ENCODE measurements at places on chromosomes 13 and 19.

DNA sequence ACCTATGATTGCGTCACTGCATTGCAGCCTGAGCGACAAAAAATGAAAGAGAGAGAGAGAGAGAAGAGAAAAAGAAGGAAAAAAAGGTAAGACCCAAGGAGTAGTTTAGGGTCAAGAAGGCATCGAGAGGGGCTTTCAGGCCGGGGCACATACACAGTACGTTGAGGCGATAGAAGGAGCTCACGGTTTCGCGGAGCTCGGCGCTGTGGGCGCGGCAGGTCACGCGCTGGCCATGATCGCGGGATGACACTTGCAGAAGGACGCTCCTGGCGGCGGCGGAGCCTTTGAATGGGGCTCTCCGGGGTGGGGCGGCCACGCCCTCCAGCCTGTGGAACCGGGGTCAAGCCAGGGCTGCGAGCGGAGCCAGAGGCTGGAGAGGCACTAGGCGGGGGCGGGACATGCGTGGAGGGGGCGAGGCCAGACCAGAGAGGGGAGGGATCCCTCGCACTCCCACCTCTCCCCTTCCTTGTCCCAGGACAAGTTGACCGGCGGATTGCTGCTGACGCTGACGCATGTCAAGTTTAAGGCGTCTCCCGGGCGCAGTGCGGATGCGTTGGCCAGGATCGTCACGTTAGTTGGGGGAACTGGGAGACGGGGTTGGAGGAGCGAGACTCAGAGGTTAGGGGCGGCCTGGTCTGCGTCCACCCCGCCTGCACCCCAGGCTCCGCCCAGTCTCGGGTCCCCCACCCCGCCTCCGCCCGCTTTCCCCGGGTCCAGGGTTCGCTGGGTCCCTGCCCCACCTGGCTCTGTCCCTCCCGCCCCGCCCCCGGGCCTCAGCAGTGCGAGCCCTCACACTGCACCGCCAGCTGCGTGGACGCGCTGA is 6.9 kb downstream of the NPHS1 start:
- DNase-seq: no peak

- no peak for DNase-seq
Observed at GRCh38 chr19:28990522-28990921, 222.4 kb downstream of the UQCRFS1 start.

GRCh38 chr13:110697842-110698241 is 8.1 kb downstream of the CARS2 start:
- no peak for DNase-seq

- DNase-seq: no peak
Observed at GRCh38 chr13:34419755-34420154, 522.3 kb upstream of the NBEA start.

DNA sequence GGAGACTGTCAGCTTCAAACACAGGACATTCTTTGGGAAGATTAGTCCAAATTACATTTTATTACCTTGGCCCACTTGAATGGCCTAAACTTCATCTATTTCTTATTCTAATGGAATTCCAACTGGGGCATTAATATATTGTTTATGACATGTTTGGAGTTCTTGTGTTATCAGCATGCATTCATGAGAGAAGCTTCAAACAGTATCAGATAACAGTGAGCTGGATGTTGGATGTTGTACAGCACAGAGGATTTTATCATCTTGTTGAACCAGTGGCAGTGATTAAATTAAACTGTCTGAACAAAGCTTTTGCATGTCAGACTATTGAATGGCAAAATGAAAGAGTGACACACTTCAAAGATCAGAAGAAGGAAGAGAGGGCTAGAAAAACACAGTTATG is 50.0 kb downstream of the MZT1 start:
- DNase-seq: no peak

GRCh38 chr13:106507560-106508274 is 27.7 kb downstream of the EFNB2 start:
- peak; percentile 88 for DNase-seq

DNA sequence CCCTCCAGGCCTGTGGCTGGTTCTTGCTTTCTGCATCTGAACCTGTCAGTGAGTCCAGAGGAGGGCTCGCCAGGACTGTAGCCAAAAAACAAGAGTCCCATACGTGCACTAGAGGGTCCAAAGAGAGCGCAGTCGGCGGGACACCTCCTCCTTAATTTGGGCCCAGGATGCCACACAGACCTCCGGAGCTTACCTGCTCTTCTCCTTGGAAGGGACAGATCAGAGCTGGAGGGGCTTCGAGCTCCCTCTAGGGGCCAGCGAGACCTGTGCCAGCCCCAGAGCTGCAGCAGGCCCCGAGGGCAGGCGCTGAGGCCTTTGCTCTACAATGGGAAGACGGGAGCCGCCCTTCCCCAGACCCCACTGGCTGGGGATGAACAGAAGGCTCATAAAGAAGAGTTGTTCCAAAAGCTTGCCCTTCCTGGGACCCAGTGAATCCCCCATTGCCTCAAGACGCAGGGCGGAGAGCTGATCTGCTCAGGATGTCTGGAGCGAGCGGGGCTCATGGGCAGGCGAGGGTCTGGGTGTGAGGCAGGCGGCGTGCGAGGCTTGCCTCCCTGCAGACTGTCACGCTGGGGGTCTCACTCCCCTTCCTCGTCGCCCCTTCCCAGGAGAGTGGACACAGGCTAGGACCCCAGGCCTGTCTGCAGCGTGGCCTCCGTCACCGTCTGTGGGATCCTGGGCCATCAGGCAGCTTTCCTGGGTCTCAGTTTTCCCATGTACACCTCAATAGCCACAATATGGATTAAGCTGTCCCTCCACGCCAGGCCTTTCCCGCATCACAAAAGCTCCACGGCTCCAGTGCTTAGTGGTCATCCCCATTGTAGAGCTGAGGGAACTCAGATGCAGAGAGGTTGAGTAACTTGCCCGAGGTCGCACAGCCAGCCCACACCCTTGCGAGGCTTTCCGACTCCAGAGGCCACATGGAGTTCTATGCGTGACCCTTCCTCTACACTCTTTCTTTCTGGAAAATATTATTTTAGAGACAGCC is 46.9 kb upstream of the VSTM2B start:
- DNase-seq: no peak

DNA sequence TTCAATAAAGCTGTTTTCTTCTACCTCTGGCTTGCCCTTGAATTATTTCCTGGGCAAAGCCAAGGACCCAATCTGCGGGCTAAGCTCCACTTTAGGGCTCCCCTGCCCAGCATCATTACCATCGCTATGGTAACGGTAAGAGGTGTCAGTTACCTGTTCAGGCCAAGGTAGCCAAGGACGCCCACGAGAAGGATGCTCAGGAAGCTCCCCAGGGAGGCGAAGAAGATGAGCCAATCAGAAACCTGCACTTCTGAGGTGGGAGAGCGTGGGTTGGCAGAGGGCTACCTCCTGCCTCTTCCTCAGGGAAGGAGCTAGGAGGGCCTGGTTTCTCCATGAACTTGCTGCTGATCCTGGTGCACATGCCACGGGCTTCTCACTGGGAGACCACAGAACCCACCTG is 24.7 kb downstream of the IL12RB1 start:
- no peak for DNase-seq

GRCh38 chr19:42965176-42965575 is 28.2 kb upstream of the PSG7 start:
- DNase-seq: peak; percentile 19

DNA sequence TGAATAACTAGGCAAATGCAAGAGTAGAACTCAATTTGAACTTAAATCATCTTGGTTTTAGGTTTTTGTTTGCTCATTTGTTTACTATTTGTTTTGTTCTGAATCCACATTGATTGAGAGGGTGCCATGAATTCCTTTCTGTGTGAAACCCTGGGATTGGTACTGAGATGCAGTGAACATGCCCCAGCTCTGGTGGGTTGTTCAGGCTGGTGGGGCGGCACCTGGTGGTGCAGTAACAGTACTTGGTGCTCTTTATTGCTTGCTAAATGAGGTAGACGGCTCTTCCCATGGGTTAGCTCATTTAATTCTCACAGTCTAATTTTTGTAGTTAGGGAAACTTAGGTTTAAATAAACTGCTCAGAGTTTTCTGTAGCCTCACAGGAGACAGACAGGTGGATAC is 48.4 kb downstream of the WASF3 start:
- no peak for DNase-seq

GRCh38 chr19:1206150-1206863 is 729 bp downstream of the STK11 start:
- DNase-seq: no peak

All from fibroblast of skin of left biceps (primary cell).